Stimulated activated CD8-positive, alpha-beta memory T cell treated with anti-CD3 and anti-CD28 coated beads, Interleukin-4, amount 100 ng/mL, for 4 hours (primary cell): ENCODE measurements at places on chromosomes 7 and 10.

DNA sequence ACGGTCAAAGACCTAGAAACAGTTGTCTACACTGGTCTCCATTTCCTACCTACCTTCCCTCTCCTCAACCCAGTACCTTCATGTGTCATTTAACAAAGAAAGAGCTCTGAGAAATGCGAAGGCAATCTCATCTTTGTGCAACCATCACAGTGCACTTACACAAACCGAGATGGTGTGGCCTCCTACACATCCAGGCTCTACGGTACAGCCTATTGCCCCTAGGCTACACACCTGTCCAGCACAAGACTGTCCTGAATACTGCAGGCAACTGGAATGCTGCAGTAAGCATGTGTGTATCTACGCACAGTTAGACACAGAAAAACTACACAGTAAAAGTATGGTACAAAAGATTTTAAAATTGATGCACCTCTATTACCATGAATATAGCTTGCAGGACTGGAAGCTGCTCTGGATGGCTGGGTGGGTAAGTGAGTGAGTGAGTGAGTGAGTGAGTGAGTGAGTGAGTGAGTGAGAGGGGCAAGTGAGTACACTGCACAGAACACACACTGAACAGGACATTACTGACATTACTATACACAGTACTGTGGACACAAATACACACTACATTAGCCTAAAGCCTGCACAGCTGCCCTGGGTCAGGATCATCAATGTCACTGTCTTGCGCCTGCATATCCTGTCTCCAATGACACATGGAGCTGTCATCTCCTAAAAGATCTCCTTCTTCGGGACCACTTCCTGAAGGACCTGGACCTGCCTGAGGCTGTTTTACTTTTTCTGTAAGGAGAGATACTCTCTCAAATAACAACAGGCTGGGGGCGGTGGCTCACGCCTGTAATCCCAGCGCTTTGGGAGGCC lies 18.5 kb downstream of the ITGB1 start:
- DNase-seq: no peak

DNA sequence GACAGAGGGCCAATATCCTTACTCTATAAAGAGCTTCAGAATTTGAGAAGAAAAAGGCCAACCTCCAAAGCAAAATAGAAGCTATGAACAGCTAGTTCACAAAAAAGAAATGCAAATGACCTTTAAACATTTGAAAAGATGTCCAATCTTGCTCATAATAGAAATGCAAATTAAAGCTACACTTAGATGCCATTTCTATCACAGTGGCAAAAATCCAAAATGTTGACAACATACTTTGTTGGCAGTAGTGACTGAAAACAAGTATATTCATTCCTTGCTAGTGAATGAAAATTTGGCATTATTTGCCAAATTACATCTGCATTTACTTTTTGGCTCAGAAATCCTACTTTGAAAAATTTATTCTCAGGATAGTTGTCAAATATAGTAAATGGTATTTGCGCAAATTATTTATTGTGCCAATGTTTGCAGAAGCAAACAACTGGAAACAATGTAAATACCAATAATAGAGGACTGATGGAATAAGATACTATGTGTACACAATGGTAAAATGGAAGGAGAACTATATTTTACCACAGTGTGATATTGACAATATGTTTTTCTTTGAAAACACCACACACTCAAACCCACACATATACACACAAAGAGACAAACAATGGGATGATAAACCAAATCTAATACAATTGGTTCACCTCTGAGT lies 9.4 kb downstream of the TMEM106B start:
- no peak for DNase-seq

DNA sequence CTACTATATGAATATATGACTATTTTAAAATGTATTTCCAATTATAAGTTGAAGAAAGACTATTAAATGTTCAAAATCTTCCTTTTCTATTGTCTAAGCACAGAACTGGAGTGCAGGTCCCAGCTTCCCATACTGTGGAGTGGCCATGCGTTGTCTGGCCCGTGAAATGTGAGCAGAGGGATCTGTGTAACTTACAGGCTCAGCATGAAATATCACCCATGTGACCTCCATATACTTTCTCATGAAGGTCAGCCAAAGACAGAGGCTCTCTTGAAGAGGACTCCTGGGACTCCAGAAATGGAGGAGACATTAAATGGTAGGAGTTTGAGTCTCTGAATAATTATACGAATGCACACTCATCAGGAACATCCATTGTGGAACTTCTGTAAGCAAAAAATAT lies 92.4 kb upstream of the CAV2 start:
- DNase-seq: no peak

DNA sequence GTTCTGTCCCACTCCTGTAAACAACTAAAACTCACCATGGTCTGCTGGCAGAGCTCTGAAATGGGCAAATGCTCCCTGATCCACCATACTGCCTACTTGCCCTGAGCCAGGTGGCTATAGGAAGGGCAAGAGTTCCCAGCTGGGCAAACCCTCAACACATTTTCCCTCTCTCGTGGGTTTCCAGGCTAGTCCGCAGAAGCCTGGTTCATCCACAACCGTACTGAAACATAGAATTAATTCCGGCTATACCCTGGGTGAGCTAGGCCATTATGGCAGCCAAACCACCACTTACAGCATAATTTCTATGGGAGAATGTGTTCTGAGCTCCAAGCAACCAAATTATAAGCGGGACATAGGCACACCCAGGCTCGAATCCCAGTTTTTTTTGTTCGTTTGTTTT lies 20.1 kb upstream of the DDIT4 start:
- DNase-seq: no peak

GRCh38 chr7:21967598-21968003 lies 21.9 kb upstream of the CDCA7L start:
- DNase-seq: no peak

GRCh38 chr7:135493362-135493761 lies 16.5 kb downstream of the CNOT4 start:
- DNase-seq: no peak

GRCh38 chr10:21078410-21079329 lies 181.6 kb upstream of the NEBL start:
- no peak for DNase-seq

DNA sequence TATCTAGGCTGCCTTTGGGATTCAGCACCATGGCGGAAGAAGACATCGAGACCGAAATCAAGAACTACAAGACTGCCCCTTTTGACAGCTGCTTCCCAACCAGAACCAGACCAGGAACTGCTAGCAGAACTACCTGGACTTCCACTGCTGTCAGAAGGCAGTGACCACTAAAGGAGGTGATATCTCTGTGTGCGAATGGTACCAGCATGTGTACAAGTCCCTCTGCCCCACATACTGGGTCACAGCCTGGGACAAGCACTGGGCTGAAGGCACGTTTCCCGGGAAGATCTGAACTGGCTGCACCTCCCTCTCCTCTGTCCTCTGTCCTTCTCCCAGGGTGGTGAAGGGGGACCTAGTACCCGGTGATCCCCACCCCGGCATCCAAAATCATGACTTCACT lies 25.6 kb upstream of the PDIA4 start:
- DNase-seq: no peak

DNA sequence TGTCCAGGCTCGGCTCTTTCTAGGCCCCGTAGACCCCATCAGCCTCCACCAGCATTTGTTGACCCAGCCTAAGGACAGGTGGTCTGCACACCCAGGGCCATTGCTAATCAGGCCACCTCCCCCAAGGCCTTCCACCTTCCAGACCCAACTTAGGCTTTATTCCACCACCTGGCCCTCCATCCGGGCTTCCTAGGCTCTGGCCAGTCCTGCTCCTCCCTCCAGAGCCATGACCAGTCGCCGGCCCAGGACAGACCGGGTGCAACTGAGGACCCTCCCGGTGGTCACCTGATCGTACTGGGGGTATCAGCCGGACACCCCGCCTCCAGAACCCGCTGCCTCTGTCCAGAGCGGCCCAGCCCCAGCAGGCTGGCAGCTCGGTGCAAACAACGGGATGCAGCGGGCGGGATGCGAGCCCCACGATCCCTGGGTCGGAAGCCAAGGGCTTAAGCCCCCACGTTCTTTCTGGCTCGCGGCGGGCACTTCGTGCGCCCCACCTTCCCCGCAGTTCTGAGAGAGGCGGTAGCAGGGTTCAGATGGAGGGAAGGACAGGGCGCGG lies 545 bp downstream of the NACAD start:
- DNase-seq: no peak

DNA sequence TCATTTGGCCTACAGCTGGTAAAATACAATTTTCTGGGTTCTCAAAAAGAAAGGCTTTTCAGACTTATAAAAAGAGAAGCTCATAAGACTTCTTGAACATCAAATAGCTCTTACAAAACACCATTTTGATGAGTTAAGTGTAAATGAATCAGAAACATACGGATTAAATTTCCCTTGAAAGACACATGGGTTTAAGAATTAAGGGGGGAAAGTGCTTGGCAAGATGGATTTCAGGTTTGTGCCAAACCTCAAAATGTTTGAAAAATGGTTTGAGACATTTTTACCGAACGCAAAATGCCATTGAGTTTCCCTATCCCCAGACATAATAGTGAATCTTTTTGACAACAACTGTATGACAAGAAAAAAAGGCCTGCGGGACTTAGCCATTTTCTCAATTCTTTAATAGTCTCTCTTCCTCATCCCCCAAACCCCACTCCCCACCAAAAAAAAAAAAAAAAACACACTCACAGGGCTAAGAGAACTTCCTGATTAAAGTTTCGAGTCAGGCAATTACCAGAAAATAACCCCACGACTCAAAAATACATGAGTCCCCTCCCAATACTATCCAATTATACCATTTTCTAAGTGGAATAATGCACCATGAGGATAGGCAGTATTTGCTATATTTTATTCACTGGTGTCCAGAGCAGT lies 260.1 kb downstream of the TRIL start:
- no peak for DNase-seq

DNA sequence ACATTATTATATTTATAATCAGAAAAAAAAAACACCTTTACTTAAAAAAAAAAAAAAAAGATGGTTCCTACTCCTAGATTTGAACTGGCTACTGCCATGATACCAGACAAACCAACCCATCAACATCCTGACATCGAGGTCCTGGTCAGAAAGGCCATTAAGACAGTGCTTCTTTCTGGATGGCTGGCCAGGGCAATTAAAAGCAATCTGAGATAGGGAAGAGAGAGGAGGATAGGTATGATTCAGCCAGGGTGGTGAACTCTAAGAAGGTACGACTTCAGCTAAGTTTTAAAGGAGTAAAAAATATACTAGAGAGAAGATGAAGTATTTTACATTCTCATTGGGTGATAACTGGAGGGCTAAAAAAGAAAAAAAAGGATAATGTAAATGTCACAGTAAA lies 139.0 kb downstream of the DOCK4 start:
- DNase-seq: no peak

DNA sequence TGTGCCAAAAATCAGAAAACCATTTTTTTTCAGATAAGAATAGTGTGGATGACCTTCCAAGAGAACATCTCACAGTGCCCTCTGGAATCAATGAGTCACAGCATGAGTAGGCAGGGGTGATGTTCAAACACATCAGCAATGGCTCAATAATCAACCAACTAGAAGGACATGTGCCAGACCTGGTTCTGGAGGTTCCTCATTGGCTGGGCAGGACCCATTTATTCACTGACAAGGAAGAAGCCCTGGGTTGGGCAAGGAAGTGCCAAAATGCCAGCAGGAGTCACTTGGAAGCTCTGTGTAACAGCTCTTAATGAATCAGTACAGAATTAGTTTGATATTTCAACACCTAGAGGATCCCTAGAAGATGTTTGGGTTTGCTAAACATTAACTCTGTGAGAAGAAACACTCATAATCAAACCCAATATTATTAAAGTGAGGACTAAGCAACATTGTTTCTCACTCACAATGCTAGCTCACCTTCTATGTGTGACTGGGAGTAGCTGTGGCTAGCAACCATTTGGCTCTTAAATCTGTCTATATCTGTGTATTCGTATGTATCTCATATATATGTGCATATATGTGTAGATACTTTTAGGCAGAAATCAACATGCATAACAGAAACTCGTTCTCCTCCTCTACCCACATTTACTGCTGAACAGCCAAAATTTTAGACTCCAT lies 72.3 kb upstream of the APBB1IP start:
- DNase-seq: no peak

DNA sequence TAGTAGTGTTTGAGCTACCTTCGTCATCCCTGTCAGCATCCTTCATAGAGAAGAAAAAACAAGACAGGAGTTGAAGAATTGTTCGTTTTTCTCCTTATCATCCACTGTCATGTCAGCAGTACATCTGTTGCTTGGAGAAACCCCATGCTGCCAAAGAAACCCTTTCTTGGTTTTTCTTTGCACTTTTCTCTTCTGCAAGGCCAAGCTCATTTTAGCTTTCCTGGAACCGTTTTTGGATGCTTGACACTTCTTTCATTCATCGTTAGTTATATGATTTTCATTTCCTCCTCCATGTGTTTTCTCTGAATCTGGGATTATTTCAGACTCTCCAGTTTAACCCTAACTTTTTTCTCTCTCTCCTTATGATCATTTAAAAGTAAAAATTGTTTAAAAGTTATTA lies 58.9 kb downstream of the MMRN2 start:
- no peak for DNase-seq

DNA sequence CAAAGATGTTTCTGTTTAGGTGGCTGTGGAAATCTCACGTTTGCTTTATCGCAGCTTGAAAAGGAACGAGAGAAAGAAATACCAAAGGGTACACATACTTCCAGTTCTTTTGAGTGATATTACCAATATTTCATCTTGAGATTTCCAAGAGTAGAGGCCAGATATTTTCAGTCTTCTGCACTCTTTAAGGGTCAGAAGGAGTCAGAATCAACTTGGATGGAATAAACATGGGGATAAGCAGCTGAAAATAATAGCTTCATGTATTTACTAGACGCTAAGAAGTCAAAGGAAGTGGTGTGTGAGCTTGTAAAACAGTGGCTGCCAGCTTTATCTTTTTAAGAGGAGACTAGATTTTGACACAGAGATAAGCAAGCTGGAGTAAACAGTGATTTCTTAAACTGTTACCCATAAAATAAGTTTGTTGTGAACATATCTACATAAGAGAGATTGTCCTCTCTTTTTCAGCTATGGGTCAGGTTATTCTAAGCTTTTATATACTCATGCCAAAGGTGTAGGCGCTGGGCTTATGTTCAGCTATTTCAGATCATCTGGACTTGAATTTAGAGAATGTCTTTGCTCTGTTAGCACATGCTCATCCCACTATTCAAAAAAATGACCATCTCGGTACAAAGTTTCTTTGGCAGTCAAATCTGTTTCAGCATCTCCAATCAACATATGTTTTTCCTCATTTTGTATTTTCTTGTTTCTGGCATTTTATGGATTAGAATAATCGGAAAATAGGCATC lies 170.8 kb upstream of the TCF7L2 start:
- DNase-seq: no peak

GRCh38 chr10:117468665-117469064 lies 73.9 kb upstream of the EMX2 start:
- no peak for DNase-seq

GRCh38 chr7:15557186-15557585 lies 4.6 kb downstream of the AGMO start:
- DNase-seq: no peak

- DNase-seq: no peak
Measured at GRCh38 chr7:117269417-117269816, 53.4 kb downstream of the WNT2 start.

GRCh38 chr10:98513704-98514103 lies 67.0 kb upstream of the HPS1 start:
- DNase-seq: no peak

- DNase-seq: no peak
Measured at GRCh38 chr7:55427800-55428199, 62.7 kb downstream of the LANCL2 start.
